Subcutaneous preadipocyte (primary cell): ENCODE measurements at places on chromosomes 1 and 21. TPM values are rescaled to one million over a fixed set of nuclear protein-coding genes. Genes with fewer than 3 reads are reported as not detected.

VWA5B1 gene
- not detected in 2 replicates for total RNA-seq

FCRL4 gene
- not detected in 2 replicates for total RNA-seq

C1orf115 gene
- total RNA-seq: 0.20 and 0.37 TPM in 2 replicates

SYDE2 gene
- total RNA-seq: 3.7 and 6.1 TPM in 2 replicates

SPATA45 gene
- not detected in 2 replicates for total RNA-seq

LCE4A gene
- total RNA-seq: not detected in 2 replicates

ITLN1 gene
- total RNA-seq: not detected in 2 replicates

CDKN2C gene
- 20.6 and 24.2 TPM in 2 replicates for total RNA-seq

FBLIM1 gene
- total RNA-seq: 11.0 and 17.0 TPM in 2 replicates

PLEKHA6 gene
- 0.20 and 0.37 TPM in 2 replicates for total RNA-seq

PPIE gene
- total RNA-seq: 23.5 and 25.0 TPM in 2 replicates

TEX38 gene
- total RNA-seq: not detected in 2 replicates

NEXN gene
- total RNA-seq: 7.6 and 9.9 TPM in 2 replicates

IGSF5 gene
- total RNA-seq: not detected in 2 replicates

KDF1 gene
- total RNA-seq: not detected in 2 replicates

CASZ1 gene
- total RNA-seq: under 0.01 TPM in 1 of 2 replicates, not detected in the other

CD52 gene
- 0.98 TPM in 1 of 2 replicates, not detected in the other for total RNA-seq

CCDC30 gene
- 1.4 and 1.5 TPM in 2 replicates for total RNA-seq

SERINC2 gene
- 15.4 and 20.9 TPM in 2 replicates for total RNA-seq

TCHH gene
- under 0.01 TPM in 2 replicates for total RNA-seq

AMY1C gene
- not detected in 2 replicates for total RNA-seq

OR10J1 gene
- total RNA-seq: not detected in 2 replicates

DCST1 gene
- not detected in 2 replicates for total RNA-seq

CCDC17 gene
- 1.5 and 2.2 TPM in 2 replicates for total RNA-seq

TRAF3IP3 gene
- total RNA-seq: not detected in 2 replicates

TIE1 gene
- total RNA-seq: under 0.01 TPM in 2 replicates

KCND3 gene
- total RNA-seq: under 0.01 and 0.37 TPM in 2 replicates

MT1HL1 gene
- not detected in 2 replicates for total RNA-seq

TTC22 gene
- total RNA-seq: not detected in 2 replicates
